Osteoblast (primary cell): ENCODE measurements at places on chromosomes 7 and 10. TPM values are rescaled to one million over a fixed set of nuclear protein-coding genes. Genes with fewer than 3 reads are reported as not detected.
A peak's percentile ranks its signal among the peaks of the same experiment; 100 is the strongest.

CALCR gene
- total RNA-seq = not detected in 2 replicates

RTKN2 gene
- total RNA-seq = 7.7 and 8.0 TPM in 2 replicates

TMEM273 gene
- total RNA-seq = 0.59 TPM in 1 of 2 replicates, not detected in the other

FFAR4 gene
- total RNA-seq = not detected in 2 replicates

SLC35B4 gene
- total RNA-seq = 14.8 and 18.3 TPM in 2 replicates

KLF14 gene
- not detected in 2 replicates for total RNA-seq

PNLIPRP3 gene
- 0.59 and 0.72 TPM in 2 replicates for total RNA-seq

ADAM22 gene
- 0.36 and 0.59 TPM in 2 replicates for total RNA-seq

GATA3 gene
- total RNA-seq = not detected in 2 replicates

PHYHIPL gene
- total RNA-seq = not detected in 2 replicates

PRLHR gene
- total RNA-seq = not detected in 2 replicates

TAS2R41 gene
- total RNA-seq = not detected in 2 replicates

GRCh38 chr7:5248201-5248885 is 34.4 kb upstream of the SLC29A4 start:
- DNase-seq = no peak

- no peak for DNase-seq
These were observed 181.8 kb upstream of the MDFIC start for GRCh38 chr7:114740095-114740494.

DNA sequence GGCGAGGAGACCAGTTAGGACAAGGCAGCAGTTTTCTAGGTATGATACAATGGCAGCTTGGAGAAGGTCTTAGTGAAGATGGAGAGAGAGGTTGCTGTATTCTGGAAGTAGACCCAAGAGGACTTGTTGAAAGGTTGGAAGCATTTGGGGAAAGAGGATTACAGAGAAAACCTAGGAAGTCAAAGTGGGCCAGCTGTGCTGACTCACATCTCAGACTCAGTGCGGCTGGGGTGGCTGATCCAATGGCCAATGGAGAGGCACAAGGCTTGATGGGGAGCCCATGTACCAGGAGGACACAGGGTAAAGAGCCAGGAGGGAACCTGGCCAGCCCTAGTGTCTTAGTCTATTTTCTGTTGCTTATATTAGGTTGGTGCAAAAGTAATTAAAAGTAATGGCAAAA is 194.5 kb upstream of the GALNT17 start:
- peak; percentile 65 for DNase-seq

DNA sequence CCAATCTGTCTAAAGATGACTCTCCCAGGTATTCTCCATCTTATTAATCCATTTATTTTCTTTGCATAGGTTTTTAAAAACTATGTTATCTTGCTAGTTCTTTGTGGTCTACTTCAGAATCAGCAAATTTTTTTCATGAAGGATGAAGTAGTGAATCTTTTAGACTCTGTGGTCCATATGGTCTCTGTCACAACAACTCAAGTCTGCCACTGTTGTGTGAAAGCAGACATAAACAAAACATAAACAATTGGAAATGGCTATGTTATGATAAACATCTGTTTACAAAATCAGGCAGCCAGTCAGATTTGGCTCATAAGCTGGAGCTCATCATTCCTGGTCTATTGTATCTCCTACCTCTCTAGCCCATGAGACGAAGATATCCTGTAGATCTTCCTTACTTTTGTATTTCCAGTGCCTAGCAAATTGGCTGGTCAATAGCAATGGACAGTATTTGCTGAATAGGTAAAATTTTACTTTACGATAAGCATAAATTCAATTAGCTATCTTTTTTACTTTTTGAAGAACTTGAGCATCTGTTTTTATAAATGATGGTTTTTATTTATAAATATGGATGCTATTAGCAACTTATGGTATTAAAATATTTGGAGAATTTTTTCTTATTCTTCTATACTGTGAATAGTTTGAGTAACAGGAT is 104.6 kb upstream of the SGCE start:
- DNase-seq = no peak

DNA sequence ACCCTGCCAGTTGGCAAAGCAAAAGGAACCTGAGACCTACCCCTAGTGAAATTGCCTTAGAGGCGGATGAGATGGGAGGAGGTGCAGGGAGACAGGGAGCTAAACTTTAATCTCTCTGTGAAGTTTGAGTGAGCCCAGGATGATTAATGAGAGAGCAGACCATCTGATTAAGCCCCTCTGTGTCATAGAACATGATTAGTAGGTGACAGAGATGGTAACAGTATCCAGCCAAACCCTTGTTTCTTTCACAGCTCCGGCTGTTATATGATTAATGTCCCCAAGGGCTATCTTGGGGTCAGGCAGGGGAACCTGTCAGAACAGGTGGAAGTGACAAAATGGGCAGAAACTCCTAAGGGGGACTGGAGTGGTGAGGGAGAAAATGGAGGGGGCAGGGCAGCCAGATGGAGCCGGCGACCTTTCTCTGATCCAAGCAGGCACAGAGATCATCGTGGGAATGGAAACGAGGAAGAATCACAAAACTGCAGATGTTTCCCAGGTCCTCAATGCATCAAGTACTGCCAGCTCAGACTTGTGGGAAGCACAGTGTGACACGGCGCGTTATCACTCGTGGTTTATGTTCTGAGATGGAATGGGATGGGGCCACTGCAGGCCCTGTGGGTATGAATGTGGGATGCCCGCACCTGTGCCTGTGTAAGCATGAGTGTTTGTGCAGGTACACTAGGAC is 684.2 kb downstream of the LRMDA start:
- no peak for DNase-seq

- DNase-seq = peak; percentile 88
These were observed 4.1 kb upstream of the TAS2R5 start for GRCh38 chr7:141785706-141786552.

GRCh38 chr7:50262916-50263690 is 41.4 kb upstream of the IKZF1 start:
- DNase-seq = no peak

DNA sequence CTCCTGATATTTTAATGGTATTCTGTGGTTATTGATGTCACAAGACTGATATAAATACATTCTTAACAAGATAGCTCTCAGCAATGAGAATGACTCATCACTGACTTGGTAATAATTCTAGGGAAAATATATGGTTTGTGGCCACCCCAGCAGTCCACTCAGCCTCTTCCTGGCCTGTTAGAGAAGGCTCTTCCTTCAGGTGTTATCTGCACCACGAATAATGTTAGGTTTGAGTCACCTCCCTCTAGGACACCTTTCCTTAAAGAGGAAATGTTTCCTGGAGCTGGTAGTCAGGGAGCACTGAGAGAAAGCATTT is 163.3 kb downstream of the SVIL start:
- peak; percentile 96 for DNase-seq

- peak; percentile 71 for DNase-seq
These were observed 288.9 kb downstream of the PARD3 start for GRCh38 chr10:34526186-34526585.

DNA sequence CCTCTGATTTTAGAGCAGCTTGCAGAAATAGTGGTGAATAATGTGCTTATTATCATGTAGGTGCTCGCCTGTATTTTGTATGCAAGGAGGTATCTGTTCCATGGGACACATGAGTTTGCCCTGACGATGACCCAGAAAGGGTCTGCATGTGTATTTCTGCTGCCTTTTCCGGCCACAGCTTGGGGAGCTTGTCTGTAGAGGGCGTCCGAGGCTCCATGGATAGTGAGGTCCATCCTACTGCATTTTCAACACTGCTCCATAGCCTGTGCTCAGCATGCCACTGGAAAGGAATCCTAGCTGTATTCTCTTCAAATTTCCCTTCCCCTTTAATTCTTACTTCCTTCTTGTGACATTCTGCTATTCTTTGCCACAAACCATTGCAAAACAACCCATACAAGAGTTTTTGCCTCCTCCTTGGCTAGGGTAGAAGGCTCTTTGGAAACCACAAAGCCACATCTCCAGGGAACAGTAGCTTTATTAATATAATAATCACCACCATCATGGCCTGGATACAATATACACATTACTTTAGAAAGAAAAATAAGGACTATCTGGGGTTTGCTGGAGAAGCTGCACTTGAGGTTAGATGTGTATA is 127.7 kb downstream of the DYNC1I1 start:
- no peak for DNase-seq

DNA sequence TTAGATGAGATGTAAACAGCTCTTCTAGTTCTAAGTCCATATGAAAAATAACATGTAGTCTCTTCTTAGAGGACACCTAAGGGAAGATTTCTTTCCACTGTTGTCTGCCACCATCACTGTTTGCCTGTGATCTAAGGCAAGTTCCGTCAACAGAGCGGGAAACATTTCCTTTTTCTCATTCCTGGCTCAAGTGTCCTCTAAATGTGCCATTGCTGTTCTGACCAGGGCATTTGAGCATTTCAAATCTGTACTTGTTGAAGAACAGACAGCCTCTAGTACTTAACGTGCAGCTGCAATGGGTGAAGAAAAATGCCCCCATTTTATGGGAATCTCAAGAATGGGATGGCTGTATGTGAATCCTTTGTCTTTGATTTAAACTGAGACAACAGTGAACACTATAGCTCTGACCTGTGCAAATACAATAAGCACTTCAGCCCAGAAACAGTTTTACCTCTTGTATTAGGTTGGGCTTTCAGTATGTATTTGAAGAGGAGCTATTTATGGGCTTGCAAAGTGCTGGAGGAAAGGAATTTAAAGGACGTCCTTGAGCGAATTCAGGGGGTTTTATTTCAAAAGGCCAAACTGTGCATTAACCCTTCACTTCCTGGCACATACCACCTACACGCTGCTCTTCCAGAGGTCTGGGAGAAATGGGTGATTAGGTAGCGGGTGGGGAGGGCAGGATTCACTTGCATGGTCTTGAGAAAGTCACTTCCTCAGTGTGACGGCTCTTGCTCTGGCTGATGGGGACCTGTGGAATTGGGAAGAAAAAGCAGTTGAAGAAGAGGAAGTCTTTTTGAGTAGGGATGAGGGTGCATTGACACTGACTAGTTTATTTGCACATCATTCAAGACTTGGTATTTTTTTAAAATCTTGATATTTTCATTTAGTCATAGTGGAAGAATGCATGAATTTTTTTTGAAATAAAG is 66.1 kb downstream of the THNSL1 start:
- DNase-seq = no peak

- DNase-seq = no peak
These were observed 38.2 kb upstream of the CYP2C18 start for GRCh38 chr10:94645285-94645684.

- DNase-seq = no peak
These were observed 179.3 kb upstream of the CSTF2T start for GRCh38 chr10:51878695-51879094.

DNA sequence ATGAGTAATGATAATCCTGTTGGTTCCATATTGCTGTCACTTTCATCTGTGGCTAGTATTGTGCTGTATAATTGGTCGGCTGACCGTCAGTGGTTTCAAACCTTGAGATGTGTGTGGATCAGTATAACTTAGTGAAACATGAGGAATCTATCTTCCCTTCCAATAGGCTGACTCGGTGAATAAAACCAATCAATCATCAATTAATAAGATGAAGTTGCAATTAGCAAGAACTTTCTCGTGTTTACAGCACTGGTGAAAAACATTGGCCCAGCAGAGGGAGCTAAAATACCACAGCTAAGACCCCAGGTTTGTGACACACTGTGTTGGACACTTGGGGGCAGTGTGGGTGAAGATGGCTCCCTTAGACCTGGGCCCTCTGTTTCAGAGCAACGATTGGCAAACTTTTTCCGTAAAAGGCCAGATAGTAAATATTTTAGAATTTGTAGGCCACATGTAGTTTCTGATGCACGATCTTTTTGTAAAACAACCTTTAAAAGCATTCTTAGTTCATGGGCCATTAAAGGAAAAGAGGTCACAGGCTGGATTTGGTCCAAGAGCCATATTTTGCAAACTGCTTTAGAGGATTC is 47.8 kb downstream of the STRA8 start:
- peak; percentile 87 for DNase-seq

DNA sequence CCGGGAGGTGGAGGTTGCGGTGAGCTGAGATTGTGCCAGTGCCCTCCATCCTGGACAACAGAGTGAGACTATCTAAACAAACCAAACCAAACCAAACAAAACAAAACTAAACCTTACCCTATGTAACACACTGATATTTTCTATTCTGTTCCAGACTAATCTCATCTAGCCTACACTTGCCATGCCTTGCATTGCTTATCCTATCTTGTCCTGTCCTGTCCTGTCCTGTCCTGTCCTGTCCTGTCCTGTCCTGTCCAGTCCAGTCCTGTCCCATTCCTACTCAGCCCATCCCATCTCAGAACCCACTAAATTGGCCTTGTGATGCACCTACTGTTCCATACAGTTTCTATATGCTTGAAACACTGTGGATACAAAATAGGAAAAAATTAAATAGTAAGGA is 64.7 kb upstream of the HDAC9 start:
- DNase-seq = no peak

GRCh38 chr10:5195727-5196374 is 786 bp upstream of the AKR1C4 start:
- DNase-seq = no peak

DNA sequence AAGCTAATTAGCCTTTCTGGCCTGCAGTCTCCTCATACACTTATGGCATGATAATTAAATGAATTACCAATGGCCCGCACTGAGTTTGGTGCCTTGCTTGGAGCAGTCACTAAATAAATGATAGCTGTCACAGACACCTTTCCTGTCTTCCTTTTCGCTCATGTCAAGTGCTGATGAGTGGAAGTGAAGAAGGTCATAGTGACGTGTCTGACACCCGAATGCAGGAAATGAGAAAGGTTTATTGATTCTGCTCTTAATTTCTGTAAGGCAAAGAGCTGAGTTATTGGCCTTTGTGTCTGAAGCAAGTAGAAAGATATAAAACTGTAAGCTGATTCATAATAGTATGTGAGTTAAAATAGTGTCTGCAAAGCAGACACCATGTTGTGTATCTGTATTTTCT is 13.2 kb upstream of the ESYT2 start:
- no peak for DNase-seq

GRCh38 chr7:119664601-119665000 is 608.4 kb upstream of the KCND2 start:
- no peak for DNase-seq

DNA sequence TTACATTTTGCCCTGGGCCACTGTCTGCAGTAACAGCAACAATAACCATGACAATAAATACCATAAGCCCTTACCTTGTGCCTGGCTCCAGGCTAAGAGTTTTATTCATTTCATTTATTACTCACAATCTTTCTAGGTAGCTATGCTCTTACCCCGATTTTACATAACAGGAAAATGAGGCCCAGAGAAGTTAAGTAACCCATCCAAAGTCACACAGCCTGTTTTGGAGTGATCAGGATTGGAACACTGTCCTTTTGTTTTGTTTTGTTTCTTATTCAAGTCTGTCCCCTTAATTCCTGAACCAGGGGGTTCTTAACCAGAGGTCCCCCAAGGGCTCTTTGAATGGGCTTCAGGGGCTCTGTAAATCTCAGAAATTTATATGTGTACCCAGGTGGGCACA is 4.2 kb upstream of the LBX1 start:
- peak; percentile 61 for DNase-seq

GRCh38 chr7:158606129-158606528 is 18.5 kb upstream of the PTPRN2 start:
- no peak for DNase-seq

DNA sequence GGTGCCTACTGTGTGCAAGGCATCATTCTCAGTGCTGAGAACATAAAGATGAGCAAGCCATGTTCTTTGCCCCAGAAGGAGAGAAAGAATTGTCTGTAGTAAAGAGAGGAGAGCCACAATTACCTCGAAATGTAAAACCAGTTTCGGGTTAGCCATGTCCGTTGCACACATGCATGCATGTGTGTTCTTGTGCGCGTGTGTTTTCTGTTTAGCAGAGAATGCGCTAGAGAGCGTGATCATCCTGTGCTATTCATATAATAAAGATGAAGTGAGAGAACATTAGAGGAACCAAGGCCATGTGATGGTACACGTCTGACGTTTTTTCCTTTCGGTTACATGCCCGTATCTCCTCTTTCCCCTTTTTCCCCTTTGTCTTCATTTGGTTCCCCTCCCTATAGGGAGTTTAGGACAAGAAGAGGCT is 158.2 kb downstream of the CELF2 start:
- DNase-seq = no peak
